Suppressor macrophage (primary cell): ENCODE measurements at places on chromosomes 12 and 14.

- no peak for DNase-seq
Measured at GRCh38 chr12:113138826-113139225, 3.3 kb upstream of the RASAL1 start.

DNA sequence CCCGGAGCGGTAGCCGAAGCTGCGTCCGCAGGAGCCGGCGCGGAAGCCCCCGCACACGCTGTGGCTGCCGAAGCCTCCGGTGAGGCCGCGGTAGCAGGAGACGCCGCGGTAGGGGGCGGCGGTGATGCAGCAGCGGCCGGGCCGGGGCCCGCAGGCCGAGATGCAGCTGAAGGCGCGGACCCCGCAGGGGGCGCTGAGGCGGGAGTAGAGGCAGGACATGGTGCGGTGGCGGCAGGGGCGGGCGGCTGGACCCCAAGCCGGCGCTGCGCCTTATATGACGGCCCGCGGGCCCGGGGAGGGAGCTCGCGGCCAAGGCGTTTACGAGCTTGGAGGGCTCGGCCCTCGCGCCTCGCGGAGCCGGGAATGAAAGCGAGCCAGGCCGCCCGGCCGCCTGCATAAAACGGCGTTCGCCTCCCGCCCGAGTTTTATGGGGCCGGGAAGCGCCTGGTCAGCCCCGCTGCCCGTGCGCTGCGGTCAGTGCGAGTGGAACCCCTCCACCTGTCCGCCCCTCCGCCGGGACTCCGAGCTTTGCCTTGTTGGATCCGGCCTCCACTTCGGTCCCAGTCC is 16.0 kb upstream of the KRT86 start:
- DNase-seq: no peak

GRCh38 chr12:52473768-52474167 is at the start of gene KRT6C:
TSS of gene KRT6C (minus strand) at chr12:52473805. CDS start at chr12:52473737, 68 bp downstream.
- no peak for DNase-seq

- no peak for DNase-seq
Measured at GRCh38 chr12:54719691-54720090, 71.5 kb upstream of the DCD start.

DNA sequence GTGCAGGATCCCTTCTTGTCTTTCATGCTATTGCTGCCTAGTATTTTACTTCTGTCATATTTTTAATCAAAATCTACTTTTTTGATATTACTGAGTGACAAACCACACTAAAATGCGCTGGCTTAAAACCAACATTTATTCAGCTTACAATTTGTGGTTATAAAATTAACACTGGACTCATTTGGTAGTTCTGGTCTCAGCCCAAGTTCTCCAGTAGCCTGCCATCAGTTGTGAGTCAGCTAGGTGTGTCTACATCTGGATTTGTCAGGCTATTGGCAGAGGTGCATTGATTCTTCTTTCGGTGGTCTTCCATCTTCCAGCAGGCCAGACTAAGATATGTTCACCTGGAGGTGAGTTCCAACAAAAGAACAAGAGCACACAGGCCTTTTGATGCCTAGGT is 765.1 kb upstream of the FBXO33 start:
- DNase-seq: no peak

DNA sequence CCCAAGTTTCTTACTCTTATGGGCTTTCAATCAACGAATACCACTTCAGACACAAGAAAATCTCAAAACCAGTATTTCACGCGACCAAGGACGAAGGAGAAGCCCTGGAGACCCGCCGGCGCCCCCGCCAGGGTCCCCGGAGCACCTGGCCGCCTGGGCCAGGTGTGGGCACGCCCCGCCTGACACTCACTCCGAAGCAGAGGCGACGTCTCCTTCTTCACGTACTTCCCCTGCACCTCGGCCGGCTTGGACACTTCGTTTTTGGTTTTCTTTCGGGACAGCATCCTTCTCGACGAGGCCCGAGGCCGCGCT is 466 bp downstream of the SAV1 start:
- no peak for DNase-seq

- DNase-seq: peak; percentile 40
Measured at GRCh38 chr12:14836336-14837210, 6.8 kb downstream of the ART4 start.

DNA sequence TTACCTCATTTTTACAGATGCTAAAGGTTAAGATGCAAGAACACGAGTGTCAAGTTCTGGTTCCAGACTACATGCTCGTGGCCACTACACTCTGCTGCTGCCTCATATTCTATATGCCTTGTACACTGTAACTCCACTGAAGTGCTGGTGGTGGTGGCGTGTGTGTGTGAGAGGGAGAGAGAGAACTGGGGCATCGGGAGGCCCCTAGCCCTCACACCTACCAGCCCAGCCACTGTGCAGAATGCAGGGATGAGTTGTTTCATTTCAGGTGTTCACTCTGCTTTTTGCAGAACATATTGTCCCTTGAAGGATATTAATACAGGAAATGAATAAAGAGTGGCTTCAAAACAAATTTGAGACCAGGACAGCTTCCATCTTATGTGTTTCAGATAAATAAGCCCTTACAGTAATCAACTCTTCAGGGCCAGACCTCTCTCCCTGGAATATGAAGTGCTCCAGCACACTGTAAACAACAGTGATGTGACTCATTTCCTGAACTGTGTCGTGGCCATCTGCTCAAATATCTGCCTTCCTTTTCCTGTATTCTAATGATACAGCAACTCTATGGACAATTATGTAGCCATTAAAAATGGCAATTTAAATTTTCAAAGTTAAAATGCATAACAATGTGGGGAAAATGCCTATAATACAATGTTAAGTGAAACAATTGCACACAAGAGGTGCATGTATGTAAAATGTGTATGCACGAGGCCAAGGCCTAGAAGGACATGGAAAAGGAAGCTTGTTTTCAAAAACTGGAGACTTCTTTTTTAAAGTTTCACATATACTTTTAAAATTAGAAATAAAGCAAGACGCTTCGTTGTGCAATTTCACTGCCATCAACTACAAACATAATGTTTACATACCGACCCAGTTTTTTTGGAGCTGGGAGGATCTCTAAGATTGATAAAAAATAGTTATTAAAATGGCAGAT is 215.4 kb downstream of the PELI2 start:
- DNase-seq: peak; percentile 75

GRCh38 chr14:51041108-51041531 is 53.8 kb downstream of the TRIM9 start:
- no peak for DNase-seq

DNA sequence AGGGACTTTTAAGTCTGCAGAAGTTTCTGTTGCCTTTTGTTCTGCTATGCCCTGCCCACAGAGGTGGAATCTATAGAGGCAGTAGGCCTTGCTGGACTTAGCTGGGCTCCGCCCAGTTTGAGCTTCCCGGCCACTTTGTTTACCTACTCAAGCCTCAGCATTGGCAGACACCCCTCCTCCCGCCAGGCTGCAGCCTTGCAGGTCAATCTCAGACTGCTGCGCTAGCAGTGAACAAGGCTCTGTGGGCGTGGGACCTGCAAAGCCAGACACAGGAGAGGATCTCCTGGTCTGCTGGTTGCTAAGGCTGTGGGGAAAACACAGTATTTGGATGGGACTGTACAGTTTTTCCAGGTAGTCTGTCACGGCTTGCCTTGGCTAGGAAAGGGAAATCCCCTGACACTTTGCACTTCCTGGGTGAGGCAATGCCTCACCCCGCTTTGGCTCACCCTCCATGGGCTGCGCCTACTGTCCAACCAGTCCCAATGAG is 43.7 kb downstream of the CCDC59 start:
- no peak for DNase-seq

DNA sequence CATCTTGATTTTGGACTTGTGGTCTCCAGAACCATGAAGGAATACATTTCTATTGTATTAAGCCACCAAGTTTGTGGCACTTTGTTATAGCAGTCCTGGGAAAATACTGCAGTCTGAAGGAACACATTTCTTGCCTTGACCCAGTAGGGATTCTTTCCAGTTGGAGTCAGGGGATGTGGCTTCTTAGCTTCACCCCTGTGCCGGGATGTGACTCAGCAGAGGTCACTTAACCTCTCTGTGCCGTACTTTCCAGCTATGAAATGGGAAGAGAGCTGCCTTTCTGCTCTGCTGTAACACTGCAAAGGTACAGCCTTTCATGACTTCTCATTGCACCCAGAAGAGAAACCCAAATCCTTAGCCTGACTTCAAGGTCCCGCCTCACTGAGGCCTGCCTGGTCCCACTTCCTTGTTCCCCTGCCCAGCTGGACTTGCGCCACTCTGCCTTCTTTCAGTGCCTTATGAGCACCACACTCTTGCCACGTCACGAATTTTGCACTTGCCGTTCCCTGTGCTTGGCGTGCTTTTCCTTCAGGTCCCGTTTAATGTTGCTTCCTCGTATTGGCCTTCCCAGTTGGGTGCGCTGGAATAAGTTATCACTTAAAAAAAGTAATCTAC is 24.2 kb downstream of the CHST11 start:
- DNase-seq: peak; percentile 88
